ENCODE measurements at places on chromosomes 5 and 9. TPM values are rescaled to one million over a fixed set of nuclear protein-coding genes. Genes with fewer than 3 reads are reported as not detected.

Gene PRRX2
- 1.6 TPM for total RNA-seq

Gene TNC
- 1.9 TPM for total RNA-seq

DNA sequence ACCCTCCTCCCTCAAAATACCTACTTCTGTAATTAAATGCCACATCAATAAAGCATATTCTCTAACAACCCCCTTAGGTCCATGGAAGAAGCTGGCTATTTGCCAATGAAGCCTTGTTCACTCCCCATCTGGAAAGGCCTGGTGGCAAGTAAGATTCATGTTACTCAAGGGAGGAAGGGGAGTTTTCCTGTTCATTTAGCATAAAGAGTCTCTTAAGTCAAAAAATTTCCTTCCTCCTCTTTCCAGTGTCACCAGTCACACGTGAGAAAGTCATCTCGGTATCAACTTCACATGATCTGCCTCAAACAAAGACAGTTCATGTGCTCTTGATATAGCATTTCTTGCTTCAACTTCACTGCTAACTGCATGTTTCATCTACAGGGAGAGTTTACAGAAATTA lies 32.7 kb upstream of the RIC1 start:
- no peaks in the 10 kb centered on the region for H3K36me3 ChIP-seq
- no peak overlapping the region for H3K27ac ChIP-seq
- H3K4me1 ChIP-seq: no peaks in the 10 kb centered on the region
- H3K4me3 ChIP-seq: no peak overlapping the region

Gene CA9
- total RNA-seq: 2.5 TPM

Gene IL3
- not detected for total RNA-seq

GRCh38 chr9:12441506-12441905 lies 251.7 kb upstream of the TYRP1 start:
- DNase-seq: no peak
- H3K4me3 ChIP-seq: no peak overlapping the region
- no peaks in the 10 kb centered on the region for H3K36me3 ChIP-seq
- no peak overlapping the region for H3K27ac ChIP-seq
- no peaks in the 10 kb centered on the region for H3K4me1 ChIP-seq

Gene SPATA31C1
- total RNA-seq: not detected

GRCh38 chr9:95285307-95285706 lies 32.2 kb downstream of the FANCC start:
- no peaks in the 10 kb centered on the region for H3K27me3 ChIP-seq
- H3K4me1 ChIP-seq: peaks cover 14% of the 10 kb centered on the region
- no peak overlapping the region for H3K4me3 ChIP-seq

- no peaks in the 10 kb centered on the region for H3K36me3 ChIP-seq
- DNase-seq: no peak
- no peaks in the 10 kb centered on the region for H3K4me1 ChIP-seq
- no peak overlapping the region for H3K4me3 ChIP-seq
Observed at GRCh38 chr5:2239201-2239910, 356.6 kb upstream of the IRX4 start.

- no peak for DNase-seq
- no peaks in the 10 kb centered on the region for H3K4me1 ChIP-seq
- no peaks in the 10 kb centered on the region for H3K36me3 ChIP-seq
- no peak overlapping the region for H3K27ac ChIP-seq
- no peak overlapping the region for H3K4me3 ChIP-seq
Observed at GRCh38 chr9:121883281-121884056, 209.6 kb downstream of the TTLL11 start.

DNA sequence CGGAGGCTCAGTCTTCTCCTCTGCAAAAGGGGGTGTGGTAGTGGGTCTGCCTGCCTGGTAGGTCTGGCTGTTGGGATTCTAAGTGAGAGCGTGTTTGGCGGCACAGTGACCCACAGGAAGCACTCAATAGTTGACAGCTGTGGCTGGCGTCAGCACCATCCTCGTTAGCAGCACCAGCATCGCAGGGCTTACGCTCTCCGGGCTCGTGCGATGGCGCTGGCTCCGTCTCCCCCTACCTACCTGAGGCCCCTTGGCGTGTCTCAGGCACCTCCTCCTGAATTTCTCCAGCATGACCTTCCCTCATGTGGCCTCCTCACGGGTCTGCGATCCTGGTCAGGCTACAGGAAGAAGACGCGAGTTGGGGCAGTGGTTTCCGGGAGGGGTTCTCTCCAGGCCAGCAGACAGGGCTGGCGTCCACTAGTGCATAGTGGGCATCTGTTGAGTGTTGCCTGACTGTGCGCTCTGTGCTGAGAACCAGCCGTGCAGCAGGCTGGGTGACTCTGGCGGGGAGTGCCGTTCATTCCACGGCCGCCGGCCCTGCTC lies 66.9 kb downstream of the HMCN2 start:
- H3K27ac ChIP-seq: no peak overlapping the region
- no peaks in the 10 kb centered on the region for H3K4me1 ChIP-seq
- H3K36me3 ChIP-seq: no peaks in the 10 kb centered on the region
- no peak for DNase-seq

Gene PCDHB10
- total RNA-seq: not detected

- H3K4me1 ChIP-seq: peaks cover 24% of the 10 kb centered on the region
- H3K4me3 ChIP-seq: no peak overlapping the region
- DNase-seq: no peak
- no peak overlapping the region for H3K27ac ChIP-seq
- H3K27me3 ChIP-seq: no peaks in the 10 kb centered on the region
Observed at GRCh38 chr5:123154886-123155445, 65.9 kb downstream of the PRDM6 start.

DNA sequence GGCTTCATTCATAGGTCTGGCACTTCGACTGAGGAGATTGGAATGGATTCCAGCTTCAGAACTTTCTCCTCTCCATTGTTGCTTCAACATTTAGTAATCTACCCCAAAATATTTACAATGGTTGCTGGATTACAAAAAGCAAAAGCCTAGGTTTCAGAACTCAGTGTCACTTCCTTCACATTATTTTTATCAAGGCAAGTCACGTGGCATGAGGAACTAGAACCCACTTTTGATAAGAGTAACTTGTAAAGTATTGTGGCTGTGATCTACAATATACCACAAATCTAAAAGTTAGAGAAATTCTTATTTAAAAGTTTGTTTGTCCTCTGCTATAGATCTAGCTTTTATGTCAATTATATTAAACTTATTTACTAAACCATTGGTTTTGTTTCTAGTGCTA lies 39.7 kb upstream of the ANKDD1B start:
- no peak for DNase-seq
- no peak overlapping the region for H3K27ac ChIP-seq
- peaks cover 17% of the 10 kb centered on the region for H3K4me1 ChIP-seq
- peaks cover 4% of the 10 kb centered on the region for H3K36me3 ChIP-seq
- H3K27me3 ChIP-seq: no peaks in the 10 kb centered on the region

Gene RETREG1
- total RNA-seq: 5.6 TPM

Gene STK32A
- total RNA-seq: not detected

Gene PCDHB16
- not detected for total RNA-seq

Gene GRXCR2
- not detected for total RNA-seq

DNA sequence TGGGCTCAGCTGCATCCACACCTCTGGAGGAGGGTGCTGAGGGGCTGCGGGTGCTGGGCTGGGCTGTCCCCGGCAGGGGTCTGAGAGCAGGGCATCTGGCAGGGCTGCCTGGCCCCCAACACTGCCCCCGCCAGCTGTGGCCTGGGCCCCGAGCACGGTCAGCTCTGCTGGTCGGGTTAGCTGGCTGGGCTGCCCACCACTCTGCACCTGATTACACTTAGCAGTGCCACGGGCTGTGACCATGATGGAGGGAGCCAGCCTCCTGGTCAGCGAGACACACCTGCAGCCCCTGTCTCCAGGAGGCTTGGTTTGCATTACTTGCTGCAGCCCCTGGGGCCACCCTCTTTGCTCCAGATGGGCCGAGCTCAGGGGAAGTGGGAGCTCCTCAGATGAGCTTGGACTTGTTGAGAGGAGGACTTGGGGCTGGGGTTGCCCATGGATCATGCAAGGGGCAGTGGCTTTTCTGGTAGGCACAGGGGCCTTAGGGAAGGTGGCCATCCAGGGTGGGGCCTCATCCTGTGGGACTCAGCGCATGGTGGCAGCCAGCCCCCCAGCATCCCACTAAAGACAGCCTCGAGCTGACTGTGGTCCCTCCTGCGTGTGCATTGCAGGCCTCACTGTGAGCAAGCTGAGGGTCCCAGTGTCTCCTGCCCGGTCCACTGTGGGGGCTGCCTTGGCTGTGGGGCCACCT lies 132.0 kb upstream of the FAM120A start:
- no peaks in the 10 kb centered on the region for H3K27me3 ChIP-seq
- H3K4me3 ChIP-seq: no peak overlapping the region
- no peak for DNase-seq
- no peaks in the 10 kb centered on the region for H3K4me1 ChIP-seq
- H3K36me3 ChIP-seq: no peaks in the 10 kb centered on the region
- no peak overlapping the region for H3K27ac ChIP-seq

Gene ACTBL2
- 1.5 TPM for total RNA-seq

Gene JAKMIP2
- not detected for total RNA-seq

GRCh38 chr9:134863941-134864820 lies 16.4 kb upstream of the FCN2 start:
- H3K27me3 ChIP-seq: peaks cover 61% of the 10 kb centered on the region
- no peaks in the 10 kb centered on the region for H3K36me3 ChIP-seq
- H3K4me3 ChIP-seq: no peak overlapping the region
- H3K27ac ChIP-seq: no peak overlapping the region
- no peaks in the 10 kb centered on the region for H3K4me1 ChIP-seq

GRCh38 chr9:91995000-91995655 lies 45.1 kb upstream of the ROR2 start:
- H3K27me3 ChIP-seq: peaks cover 92% of the 10 kb centered on the region
- no peaks in the 10 kb centered on the region for H3K36me3 ChIP-seq
- H3K27ac ChIP-seq: no peak overlapping the region
- no peak for DNase-seq

Gene PDE6A
- 0.50 TPM for total RNA-seq

Gene SMIM23
- not detected for total RNA-seq

Gene BHMT
- total RNA-seq: not detected

GRCh38 chr5:150618163-150618562 lies 22.3 kb upstream of the SYNPO start:
- H3K4me3 ChIP-seq: no peak overlapping the region
- H3K27me3 ChIP-seq: peaks cover 26% of the 10 kb centered on the region
- no peaks in the 10 kb centered on the region for H3K36me3 ChIP-seq
- no peak overlapping the region for H3K27ac ChIP-seq

Gene FOXD4L5
- total RNA-seq: 0.37 TPM

DNA sequence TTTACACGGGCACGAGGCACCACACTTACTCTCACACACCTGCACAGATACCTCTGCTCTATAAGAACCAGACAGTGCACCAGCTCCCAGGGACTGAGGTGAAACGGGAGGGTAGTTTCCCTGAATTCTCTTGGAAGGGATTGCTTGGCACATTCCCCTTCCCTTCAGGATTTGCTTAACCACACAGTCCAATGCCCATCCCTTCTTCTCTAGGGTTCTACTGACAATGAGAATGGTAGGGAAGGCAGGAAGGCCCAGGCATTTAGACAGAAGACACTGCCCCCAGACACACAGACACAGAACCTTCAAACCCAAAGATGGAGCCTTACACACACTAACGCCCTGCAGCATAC lies 704 bp upstream of the LHX6 start:
- H3K4me1 ChIP-seq: no peaks in the 10 kb centered on the region
- DNase-seq: no peak
- H3K27ac ChIP-seq: no peak overlapping the region
- no peaks in the 10 kb centered on the region for H3K36me3 ChIP-seq
- H3K27me3 ChIP-seq: peaks cover 38% of the 10 kb centered on the region

DNA sequence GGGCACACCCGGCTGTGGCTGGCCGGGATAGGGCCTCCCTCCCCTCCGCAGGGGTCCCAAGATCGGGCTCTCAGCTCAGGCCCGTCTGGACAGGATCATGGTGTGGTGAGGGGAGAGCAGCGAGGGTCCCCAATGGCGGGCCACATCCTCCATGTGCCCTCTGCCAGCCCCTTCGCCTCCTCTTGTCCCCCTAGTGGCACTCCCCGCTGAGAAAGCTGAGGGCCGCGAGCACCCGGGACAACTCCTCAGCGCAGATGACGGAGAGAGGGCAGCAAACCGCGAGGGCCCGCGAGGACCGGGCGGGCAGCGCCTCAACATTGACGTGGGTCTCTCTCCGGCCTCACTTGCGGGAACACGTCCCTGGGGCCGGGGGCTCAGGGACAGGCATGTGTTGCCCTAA lies 24.6 kb downstream of the NKD2 start:
- no peak overlapping the region for H3K27ac ChIP-seq
- no peaks in the 10 kb centered on the region for H3K4me1 ChIP-seq
- H3K4me3 ChIP-seq: no peak overlapping the region
- DNase-seq: no peak
- H3K36me3 ChIP-seq: no peaks in the 10 kb centered on the region

Gene PRSS3
- 1.0 TPM for total RNA-seq

Gene FAM221B
- not detected for total RNA-seq

Gene DBH
- not detected for total RNA-seq

Gene HDAC3
- 87.0 TPM for total RNA-seq

DNA sequence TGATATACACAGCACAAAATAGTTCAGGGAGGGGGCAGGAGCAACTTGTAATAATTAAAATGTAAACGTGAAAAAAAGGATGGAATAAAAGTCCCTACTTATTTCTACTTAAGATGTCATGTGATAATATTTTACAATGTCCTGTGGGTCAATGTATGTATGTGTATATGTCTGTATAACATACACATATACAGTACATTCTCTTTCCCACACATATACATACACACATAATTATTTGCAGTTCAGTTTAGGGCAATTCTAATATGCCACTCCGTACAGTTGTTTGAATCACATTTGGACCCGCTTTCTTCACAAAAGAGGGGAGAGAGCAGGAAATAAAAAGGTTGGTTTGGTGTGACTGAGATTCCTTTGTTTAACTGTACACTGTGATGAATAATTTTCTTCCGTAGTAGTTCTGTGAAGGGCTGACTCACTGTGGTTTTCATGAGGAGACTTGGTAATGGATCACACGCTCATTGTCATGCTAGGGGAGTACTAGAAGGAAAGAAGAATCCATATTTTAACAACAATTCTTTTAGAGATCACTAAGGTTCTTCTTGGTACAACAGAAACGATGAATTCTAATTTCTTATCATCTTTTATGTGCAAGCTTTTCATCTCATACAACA lies 26.2 kb upstream of the ACOT12 start:
- peaks cover 33% of the 10 kb centered on the region for H3K4me1 ChIP-seq
- no peak overlapping the region for H3K4me3 ChIP-seq
- peak overlapping the region; percentile 42 for H3K27ac ChIP-seq

Gene RNF208
- 38.0 TPM for total RNA-seq

Gene TXNDC8
- not detected for total RNA-seq

DNA sequence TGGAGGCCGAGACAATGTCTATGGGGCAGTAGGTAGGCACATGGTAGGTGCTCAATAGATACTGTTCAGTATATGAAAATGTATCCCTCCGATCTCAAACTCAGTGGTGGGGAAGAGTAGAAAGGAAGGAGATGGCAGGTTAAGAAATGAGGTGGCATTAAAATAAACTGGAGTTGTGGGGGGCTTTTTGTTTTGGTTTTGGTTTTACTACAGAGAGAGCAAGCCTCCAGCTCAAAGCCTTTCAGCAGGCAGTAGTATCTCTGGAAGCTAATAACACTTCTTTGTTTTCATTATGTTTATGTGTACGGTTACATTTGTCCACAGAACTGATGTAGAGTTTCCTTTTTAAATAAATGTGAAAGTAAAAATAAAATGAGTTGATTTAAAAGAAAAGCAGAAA lies 8.6 kb downstream of the MFAP3 start:
- no peak overlapping the region for H3K4me3 ChIP-seq
- H3K27me3 ChIP-seq: no peaks in the 10 kb centered on the region
- H3K4me1 ChIP-seq: no peaks in the 10 kb centered on the region
- no peak overlapping the region for H3K27ac ChIP-seq
- H3K36me3 ChIP-seq: peaks cover 23% of the 10 kb centered on the region

All from PC-9 (cell line).